ENCODE measurements at places on chromosomes 1 and 21. TPM values are rescaled to one million over a fixed set of nuclear protein-coding genes. Genes with fewer than 3 reads are reported as not detected.

DNA sequence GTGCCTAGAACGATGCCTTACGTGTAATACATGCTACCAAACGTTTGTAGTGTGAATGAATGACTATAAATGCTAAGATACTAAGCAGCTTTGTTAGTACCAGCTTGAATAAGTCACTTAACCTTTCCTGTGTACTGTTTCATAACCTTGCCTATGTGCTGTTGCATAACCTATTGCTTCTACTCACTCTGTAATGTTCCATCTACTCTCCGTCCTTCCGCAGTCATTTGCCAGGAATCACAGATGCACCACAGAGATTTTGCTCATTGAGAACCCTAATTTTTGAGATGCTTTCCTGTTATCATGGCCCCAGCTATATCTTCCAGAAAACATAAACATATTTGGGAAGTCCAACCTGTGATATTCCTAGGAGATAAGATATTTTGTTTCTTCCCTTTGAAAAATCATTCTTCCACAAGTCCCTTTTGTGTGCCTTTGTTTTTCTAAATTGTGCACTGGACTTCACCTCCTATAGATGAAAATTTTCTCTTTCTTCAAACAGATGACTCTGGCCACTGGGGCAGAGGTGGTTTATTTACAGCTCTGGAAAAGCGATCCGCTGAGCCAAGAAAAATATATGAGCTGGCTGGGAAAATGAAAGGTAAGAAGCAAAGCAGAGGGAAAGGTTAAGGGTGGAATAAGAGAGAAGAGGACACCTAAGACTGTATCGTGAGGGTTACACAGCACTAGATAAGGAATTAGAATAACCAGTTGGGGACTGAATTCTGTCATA lies 44.8 kb downstream of the CHD1L start:
- no peak for DNase-seq
- H3K27ac ChIP-seq, result no peak overlapping the region
- peaks cover 40% of the 10 kb centered on the region for H3K36me3 ChIP-seq
- no peak overlapping the region for H3K4me3 ChIP-seq
- H3K27me3 ChIP-seq, result no peaks in the 10 kb centered on the region

Gene DMRTA2
- not detected for total RNA-seq

DNA sequence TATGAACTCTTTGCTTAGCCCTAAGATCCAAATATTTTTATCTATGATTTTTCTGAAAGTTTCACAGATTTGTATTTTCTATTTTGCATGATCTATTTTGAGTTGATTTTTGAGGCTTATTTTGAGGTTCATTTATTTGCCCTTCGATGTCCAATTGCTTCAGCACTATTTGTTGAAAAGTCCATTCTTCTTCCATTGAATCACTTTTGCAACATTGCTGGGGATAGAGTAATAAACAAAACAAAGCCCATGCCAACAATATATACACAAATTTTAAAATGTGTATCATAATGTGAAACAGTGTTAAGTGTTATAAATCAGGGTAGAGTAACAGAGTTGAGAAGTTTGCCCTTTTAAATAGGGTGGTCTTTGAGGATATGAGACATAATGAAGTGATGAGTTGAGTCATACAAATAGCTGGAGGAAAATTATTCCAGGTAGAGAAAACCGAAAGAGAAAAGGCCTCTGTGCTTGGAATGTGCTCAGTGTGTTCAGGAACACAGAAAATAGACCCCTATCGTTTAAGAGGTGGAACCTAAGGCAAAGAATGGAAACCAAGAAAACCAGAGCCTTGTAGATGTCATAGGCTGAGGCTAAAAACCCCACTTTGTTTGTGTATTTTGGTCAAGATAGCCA lies 172.7 kb upstream of the NR5A2 start:
- H3K36me3 ChIP-seq, result no peaks in the 10 kb centered on the region

Gene ZMYND12
- 1.6 TPM for total RNA-seq

GRCh38 chr1:165367375-165367993 lies 11.0 kb upstream of the LMX1A start:
- H3K36me3 ChIP-seq, result peaks cover 18% of the 10 kb centered on the region
- H3K27me3 ChIP-seq, result peaks cover 81% of the 10 kb centered on the region
- H3K27ac ChIP-seq, result no peak overlapping the region
- H3K4me1 ChIP-seq, result peaks cover 11% of the 10 kb centered on the region

DNA sequence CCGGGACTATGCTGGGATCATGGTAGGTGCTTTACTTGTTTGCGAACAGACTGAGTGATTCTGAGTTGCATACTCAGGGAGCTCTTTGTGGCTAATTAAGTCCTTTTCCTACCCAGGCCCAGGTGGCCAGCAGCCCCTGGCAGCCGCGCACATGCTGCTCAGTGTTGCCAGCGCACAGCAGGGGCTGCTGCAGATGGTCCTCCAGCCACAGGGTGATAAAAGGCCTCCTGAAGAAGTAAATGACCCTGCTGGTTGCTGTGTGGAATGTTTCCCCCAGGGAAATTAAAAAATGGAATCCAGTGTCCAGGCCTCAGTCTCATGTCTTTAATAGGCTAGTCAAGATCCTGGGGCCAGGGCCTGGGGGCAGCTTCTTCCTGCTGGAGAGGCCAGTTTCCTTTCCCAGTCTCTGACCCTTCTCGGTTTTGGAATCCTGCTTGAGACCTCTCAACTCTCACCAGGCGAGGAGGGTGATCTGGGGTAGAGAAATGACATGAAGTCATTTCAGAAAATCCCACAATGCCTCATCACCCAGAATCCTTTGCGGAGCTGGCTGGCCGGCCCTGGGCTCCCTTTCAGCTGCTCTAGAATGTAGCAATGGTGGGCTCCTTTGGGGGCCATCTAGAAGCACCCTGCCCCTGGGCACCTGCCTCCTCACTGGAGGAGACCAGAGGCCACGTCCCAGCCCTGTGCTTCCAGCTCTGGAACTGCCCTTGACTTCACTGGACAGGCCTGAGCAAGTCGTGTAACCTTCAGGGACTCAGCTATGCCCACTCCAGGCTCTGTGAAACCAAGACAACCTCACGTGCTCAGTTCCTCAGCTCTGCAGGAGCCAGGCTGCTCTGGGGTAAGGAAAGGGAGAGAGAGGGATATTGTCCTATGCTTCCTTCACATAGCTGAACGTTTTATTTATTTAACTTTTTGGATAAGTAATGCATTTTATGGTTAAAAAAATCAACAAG lies 131.4 kb downstream of the MRPS6 start:
- peaks cover 6% of the 10 kb centered on the region for H3K27me3 ChIP-seq
- H3K36me3 ChIP-seq, result no peaks in the 10 kb centered on the region
- DNase-seq, result no peak
- peaks cover 10% of the 10 kb centered on the region for H3K4me1 ChIP-seq

Gene NEGR1
- total RNA-seq, result 0.08 TPM

Gene TOMM20
- 105 TPM for total RNA-seq

GRCh38 chr1:81569761-81570160 lies 231.0 kb upstream of the ADGRL2 start:
- H3K4me1 ChIP-seq, result no peaks in the 10 kb centered on the region
- no peak for DNase-seq
- no peak overlapping the region for H3K27ac ChIP-seq
- H3K36me3 ChIP-seq, result no peaks in the 10 kb centered on the region
- no peak overlapping the region for H3K4me3 ChIP-seq

Gene MEX3A
- not detected for total RNA-seq

GRCh38 chr1:24336075-24336474 lies 16.9 kb downstream of the GRHL3 start:
- no peak for DNase-seq
- no peaks in the 10 kb centered on the region for H3K36me3 ChIP-seq
- peaks cover 6% of the 10 kb centered on the region for H3K4me1 ChIP-seq
- no peak overlapping the region for H3K4me3 ChIP-seq
- peaks cover 18% of the 10 kb centered on the region for H3K27me3 ChIP-seq

DNA sequence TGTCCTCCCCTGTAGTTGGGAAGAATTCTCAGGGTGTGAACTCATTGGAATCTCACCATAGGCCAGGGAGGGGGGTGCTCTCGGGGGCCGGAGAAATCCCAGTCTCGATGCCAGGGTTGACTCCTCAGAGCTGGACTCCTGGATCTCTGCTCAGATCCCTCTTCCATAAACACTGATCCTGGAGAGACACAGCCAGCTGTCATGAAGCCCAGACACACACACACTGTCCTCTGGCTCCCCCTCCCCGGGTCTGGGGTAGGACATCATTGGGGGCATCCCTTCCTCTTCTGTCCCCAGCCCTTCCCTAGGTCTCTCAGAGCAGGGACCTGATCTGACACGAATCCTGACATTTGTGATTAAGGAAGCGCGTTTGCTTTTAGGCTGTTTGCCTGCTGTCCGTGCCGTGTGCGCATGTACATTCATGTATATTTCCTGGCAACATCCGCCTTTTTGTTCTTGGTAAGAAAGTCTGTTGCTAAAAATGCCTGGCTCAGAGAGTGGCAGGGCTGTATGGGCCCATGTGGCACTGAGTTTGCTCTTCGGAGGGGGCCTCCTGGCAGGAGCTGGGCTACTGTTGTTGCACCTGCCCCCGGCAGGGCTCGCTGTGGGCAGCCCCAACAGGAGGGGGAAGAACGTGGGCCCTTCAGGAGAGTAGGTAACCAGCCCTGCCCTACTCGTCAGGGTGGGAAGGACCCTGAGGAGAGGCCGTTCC lies 45.4 kb upstream of the SELENON start:
- H3K27me3 ChIP-seq, result no peaks in the 10 kb centered on the region
- peaks cover 31% of the 10 kb centered on the region for H3K4me1 ChIP-seq
- peak overlapping the region; percentile 39 for H3K27ac ChIP-seq

GRCh38 chr1:152148051-152148450 lies 11.0 kb downstream of the RPTN start:
- H3K4me1 ChIP-seq, result no peaks in the 10 kb centered on the region
- H3K36me3 ChIP-seq, result no peaks in the 10 kb centered on the region
- DNase-seq, result no peak
- H3K27me3 ChIP-seq, result peaks cover 7% of the 10 kb centered on the region
- no peak overlapping the region for H3K27ac ChIP-seq

DNA sequence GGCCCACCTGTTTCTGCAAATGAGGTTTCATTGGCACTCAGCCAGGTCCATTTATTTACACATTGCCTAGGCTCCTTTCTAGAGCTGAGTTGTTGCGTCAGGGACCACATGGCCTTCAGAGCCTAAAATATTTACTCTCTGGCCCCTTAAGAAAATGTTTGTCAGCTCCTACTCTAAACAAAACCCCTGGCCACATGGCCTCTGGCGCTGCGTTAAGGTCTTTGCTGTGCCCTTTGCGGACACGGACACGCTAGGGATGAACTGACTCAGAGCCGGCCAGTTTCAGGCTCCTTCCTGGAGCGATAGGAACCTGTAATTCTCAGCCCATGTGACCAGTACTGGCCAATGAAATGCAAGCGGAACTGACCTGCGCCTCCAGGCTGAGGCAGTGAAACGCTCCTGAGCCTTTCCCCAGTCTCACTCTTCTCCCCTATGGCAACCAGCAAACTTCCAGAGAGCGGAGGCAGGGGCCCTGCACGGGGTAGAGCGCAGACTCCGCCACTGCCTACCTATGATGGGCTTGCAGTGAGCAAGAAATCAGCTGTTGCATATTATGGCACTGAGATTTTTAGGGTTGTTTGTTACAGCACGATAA lies 160.3 kb downstream of the ETS2 start:
- no peak overlapping the region for H3K27ac ChIP-seq
- H3K4me1 ChIP-seq, result no peaks in the 10 kb centered on the region
- H3K27me3 ChIP-seq, result peaks cover 9% of the 10 kb centered on the region
- no peak for DNase-seq

DNA sequence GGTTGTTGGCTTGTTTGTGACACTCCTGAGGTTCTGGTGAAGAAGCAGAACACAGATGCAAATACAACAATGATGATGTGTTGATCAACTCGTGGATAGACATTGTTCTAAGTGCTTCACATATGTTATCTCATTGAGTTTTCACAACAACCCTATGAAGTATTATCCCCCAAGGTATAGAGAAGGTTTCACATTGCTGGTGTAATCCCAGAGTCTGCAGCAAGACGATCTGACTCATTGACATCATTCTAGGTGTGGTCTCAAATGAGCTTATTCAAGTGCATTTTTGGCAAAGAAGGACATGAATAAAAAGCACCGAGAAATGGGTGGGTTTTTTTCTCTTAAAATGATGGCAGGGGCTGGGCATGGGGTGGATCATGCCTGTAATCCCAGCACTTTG lies 64.1 kb upstream of the SCAF4 start:
- H3K4me3 ChIP-seq, result no peak overlapping the region
- H3K27me3 ChIP-seq, result peaks cover 56% of the 10 kb centered on the region
- no peaks in the 10 kb centered on the region for H3K36me3 ChIP-seq

GRCh38 chr1:202235003-202235660 lies 41.5 kb downstream of the LGR6 start:
- H3K4me1 ChIP-seq, result peaks cover 5% of the 10 kb centered on the region
- no peak for DNase-seq
- H3K36me3 ChIP-seq, result peaks cover 2% of the 10 kb centered on the region

- no peaks in the 10 kb centered on the region for H3K4me1 ChIP-seq
- no peak for DNase-seq
- peaks cover 28% of the 10 kb centered on the region for H3K27me3 ChIP-seq
- peaks cover 2% of the 10 kb centered on the region for H3K36me3 ChIP-seq
These were observed 19.0 kb upstream of the VCAM1 start for GRCh38 chr1:100700586-100700985.

- DNase-seq, result no peak
- no peaks in the 10 kb centered on the region for H3K27me3 ChIP-seq
- no peaks in the 10 kb centered on the region for H3K36me3 ChIP-seq
- H3K4me1 ChIP-seq, result peaks cover 43% of the 10 kb centered on the region
- peak overlapping the region; percentile 33 for H3K4me3 ChIP-seq
These were observed 14.5 kb downstream of the PLEKHO1 start for GRCh38 chr1:150164224-150164623.

GRCh38 chr1:195335541-195335940 lies 1272.7 kb downstream of the KCNT2 start:
- DNase-seq, result no peak
- H3K27ac ChIP-seq, result no peak overlapping the region
- H3K27me3 ChIP-seq, result peaks cover 9% of the 10 kb centered on the region

DNA sequence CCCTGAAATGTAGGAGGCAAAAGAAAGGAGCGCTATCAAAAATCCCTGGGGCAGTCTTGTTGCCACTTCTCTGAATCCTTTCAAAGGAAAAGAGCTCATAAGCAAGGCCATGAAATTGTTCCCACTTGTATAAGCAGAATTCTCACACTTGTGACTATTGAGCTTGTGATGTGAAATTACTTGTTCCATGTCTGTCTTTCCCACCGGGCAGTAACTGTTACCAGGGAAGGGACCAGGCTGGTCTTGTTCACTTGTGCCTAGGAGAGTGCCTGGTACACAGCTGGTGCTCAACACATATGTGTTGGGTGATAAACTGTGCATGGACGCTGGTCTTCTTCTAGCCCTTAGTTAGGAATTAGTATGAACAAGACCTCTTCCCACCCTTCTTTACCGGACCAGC lies 150.6 kb downstream of the CDC7 start:
- no peaks in the 10 kb centered on the region for H3K27me3 ChIP-seq
- H3K4me1 ChIP-seq, result peaks cover 23% of the 10 kb centered on the region
- peak overlapping the region; percentile 51 for H3K27ac ChIP-seq
- no peak for DNase-seq

Gene FMO4
- total RNA-seq, result 1.5 TPM

Gene LRRC41
- total RNA-seq, result 30.1 TPM

All from T-helper 17 cell (primary cell).